ENCODE measurements at places on chromosomes 3 and 15. TPM values are rescaled to one million over a fixed set of nuclear protein-coding genes. Genes with fewer than 3 reads are reported as not detected.

The ANKRD63 gene
- total RNA-seq = not detected

The CORO2B gene
- total RNA-seq = not detected

The SLCO2A1 gene
- total RNA-seq = not detected

- DNase-seq = no peak
- H3K27ac ChIP-seq = no peak overlapping the region
- no peaks in the 10 kb centered on the region for H3K36me3 ChIP-seq
- peaks cover 20% of the 10 kb centered on the region for H3K27me3 ChIP-seq
These were observed 14.0 kb upstream of the SSUH2 start for GRCh38 chr3:8658306-8659212.

DNA sequence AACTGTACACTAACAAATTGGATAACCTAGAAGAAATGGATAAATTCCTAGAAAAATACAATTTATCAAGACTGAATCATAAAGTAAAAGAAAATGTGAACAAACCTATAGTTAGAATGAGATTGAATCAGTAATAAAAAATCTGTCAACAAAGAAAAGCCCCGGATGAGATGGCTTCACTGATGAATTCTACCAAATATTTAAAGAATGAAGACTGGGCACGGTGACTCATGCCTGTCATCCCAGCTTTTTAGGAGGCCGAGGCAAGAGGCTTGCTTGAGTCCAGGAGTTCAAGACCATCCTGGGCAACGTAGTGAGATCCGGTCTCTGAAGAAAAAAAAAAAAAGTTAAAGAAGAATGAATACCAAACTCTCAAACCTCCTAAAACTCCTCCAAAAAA lies 17.7 kb upstream of the AP4E1 start:
- H3K27me3 ChIP-seq = no peaks in the 10 kb centered on the region
- H3K36me3 ChIP-seq = peaks cover 22% of the 10 kb centered on the region
- H3K4me3 ChIP-seq = no peak overlapping the region

DNA sequence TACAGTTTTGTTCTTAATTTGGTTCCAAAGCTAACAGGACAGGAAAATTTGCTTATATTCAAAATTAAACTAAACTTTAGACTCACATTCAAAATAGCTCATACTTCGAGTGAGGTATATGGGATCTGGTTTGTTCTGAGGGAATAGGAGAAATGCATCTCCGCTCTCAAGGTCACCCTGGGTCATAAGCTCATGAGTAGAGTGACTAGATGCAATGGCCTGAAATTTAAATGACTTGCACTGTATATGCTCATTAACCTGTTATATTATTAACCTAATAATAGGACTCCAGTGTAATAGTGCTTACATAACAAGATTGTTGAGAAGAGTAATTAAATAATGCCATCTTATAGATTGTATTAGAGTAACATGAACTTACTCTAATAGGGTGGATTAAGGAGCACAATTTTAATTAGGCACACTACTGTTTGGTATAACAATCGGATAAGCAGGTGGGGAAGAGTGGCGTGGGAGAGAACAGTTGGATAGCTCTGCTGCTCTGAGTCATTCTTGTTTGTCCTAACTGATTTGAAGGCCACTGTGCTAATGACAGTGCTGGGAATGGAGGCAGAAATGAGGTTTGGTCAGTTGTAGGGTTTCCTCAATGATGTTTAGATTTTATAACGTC lies 5.2 kb downstream of the NKTR start:
- no peaks in the 10 kb centered on the region for H3K27me3 ChIP-seq
- DNase-seq = no peak
- peaks cover 63% of the 10 kb centered on the region for H3K36me3 ChIP-seq

GRCh38 chr3:181709537-181710279 lies 2.0 kb upstream of the SOX2 start:
- DNase-seq = peak; percentile 63
- H3K36me3 ChIP-seq = peaks cover 3% of the 10 kb centered on the region
- no peak overlapping the region for H3K4me3 ChIP-seq
- peaks cover 64% of the 10 kb centered on the region for H3K27me3 ChIP-seq
- peak overlapping the region; percentile 13 for H3K27ac ChIP-seq
- H3K4me1 ChIP-seq = peaks cover 8% of the 10 kb centered on the region

- no peak overlapping the region for H3K4me3 ChIP-seq
- peaks cover 13% of the 10 kb centered on the region for H3K27me3 ChIP-seq
- peaks cover 6% of the 10 kb centered on the region for H3K4me1 ChIP-seq
- peak; percentile 52 for DNase-seq
- no peaks in the 10 kb centered on the region for H3K36me3 ChIP-seq
These were observed 85.7 kb downstream of the ATP2B2 start for GRCh38 chr3:10419637-10420232.

- DNase-seq = no peak
- H3K4me3 ChIP-seq = no peak overlapping the region
- H3K27me3 ChIP-seq = peaks cover 4% of the 10 kb centered on the region
- no peaks in the 10 kb centered on the region for H3K4me1 ChIP-seq
- H3K27ac ChIP-seq = no peak overlapping the region
These were observed 21.8 kb upstream of the TRH start for GRCh38 chr3:129952556-129953355.

- no peak for DNase-seq
- H3K4me3 ChIP-seq = no peak overlapping the region
- peaks cover 1% of the 10 kb centered on the region for H3K27me3 ChIP-seq
- H3K36me3 ChIP-seq = no peaks in the 10 kb centered on the region
- no peak overlapping the region for H3K27ac ChIP-seq
These were observed 35.6 kb upstream of the PPP4R2 start for GRCh38 chr3:72960812-72961518.

DNA sequence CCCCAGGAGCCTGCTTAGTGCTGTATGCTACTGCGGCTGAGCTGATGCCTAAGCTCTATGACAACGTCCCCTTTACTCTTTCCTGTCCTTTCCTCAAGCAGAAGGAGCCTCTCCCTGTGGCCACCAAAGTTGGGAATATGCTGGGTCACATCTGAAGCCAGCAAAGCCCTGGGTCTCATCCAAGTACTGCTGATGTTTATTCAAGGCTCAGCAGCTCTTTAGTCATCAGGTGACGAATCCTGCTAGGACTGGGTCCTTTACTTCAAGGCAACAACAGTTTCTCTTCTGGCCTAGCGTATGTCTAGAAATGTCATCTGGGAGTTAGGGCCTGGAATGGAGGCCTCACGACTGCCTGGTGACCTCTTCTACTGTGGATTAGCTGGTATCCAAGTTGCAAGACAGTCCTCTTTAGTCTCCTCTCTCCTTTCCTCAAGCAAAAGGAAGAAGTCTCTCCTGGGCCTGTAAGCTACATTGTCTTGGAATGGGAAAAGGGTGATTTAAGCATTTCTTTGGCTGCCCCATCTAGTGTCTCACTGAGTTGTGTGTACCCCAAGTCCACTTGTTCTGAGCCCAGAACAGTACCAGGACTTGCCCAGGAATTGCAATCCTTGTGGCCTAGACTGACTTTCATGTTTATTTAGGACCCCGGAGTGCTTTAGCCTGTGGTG lies 63.9 kb downstream of the TNFAIP8L3 start:
- no peaks in the 10 kb centered on the region for H3K4me1 ChIP-seq
- no peak overlapping the region for H3K4me3 ChIP-seq
- DNase-seq = no peak
- H3K27ac ChIP-seq = no peak overlapping the region

Data from activated CD4-positive, alpha-beta memory T cell treated with anti-CD3 and anti-CD28 coated beads, Interleukin-2, amount 10 ng/mL, durations not matched to agents 7 days and 5 days (primary cell).